ENCODE measurements at places on chromosomes 11 and 22.

DNA sequence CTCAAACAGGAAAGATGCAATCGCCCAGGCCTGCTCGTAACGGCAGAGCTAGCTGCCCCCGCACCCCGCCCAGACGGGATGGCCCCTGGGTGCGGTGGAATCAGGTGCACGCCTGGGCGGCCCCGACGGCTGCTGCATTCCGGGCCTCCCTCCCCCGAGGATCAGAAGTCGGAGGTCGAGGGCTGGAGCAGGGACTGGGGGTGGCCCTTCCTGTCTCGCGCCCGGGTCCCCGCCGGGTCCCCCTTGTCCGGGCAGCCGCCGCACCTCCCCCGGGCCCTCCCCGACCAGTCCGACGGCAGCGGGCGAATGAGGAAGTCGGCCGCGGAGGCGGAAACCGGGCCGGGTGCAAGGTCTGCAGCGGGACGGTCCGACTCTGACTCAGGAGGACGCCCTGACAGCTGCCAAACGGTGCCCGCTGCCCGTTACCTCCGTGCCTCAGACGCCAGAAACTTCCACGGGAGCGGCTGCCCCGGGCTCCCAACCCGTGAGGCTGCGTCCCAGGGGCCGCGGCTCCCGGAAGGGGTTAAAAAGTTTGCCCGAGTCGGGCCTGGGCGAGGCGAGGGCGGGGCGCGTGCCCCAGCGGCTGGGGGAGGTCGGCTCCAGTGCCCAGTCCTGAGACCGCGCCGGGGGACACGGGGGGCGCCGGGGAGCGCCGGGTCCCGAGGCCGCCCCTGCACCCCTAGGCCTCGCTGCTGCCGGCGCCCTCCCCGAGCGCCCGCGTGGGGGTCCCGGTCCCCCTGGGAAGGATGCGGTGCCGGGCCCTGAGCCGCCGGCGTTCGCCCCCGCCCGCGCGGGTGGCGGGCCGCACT lies 663 bp downstream of the MYH9 start:
- DNase-seq, result no peak

- DNase-seq, result no peak
These were observed 7.2 kb upstream of the UCP3 start for GRCh38 chr11:74015919-74016684.

DNA sequence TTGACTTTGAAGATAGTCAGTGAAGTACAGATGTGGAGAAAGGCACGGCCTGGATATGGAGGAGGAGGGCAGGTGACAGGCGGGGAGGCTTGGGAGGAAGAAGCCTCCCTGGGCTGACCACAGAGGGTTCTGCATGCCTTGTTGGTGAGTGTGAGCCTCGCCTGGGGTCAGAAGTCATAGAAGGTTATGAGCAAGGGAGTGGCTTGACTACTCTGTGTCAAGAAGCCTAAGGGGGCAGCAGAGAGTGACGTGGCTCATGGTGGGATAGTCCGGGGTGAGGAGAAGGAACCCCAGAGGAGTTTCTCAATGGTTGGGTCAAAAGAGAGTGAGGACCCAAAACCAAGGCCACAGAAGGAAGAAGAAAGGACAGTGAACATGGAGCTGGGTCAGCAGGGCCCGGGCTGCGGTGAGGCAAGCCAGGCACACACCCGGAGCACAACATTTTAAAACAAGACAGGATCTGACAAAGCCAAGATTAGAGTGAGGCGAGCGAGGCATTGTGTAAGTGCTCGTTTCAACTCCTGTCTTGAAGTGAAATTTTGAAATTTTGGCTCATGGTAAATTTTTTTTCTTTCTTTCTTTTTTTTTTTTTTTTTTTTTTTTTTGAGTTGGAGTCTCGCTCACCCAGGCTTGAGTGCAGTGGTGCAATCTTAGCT lies 31.9 kb downstream of the PDGFB start:
- DNase-seq, result no peak

DNA sequence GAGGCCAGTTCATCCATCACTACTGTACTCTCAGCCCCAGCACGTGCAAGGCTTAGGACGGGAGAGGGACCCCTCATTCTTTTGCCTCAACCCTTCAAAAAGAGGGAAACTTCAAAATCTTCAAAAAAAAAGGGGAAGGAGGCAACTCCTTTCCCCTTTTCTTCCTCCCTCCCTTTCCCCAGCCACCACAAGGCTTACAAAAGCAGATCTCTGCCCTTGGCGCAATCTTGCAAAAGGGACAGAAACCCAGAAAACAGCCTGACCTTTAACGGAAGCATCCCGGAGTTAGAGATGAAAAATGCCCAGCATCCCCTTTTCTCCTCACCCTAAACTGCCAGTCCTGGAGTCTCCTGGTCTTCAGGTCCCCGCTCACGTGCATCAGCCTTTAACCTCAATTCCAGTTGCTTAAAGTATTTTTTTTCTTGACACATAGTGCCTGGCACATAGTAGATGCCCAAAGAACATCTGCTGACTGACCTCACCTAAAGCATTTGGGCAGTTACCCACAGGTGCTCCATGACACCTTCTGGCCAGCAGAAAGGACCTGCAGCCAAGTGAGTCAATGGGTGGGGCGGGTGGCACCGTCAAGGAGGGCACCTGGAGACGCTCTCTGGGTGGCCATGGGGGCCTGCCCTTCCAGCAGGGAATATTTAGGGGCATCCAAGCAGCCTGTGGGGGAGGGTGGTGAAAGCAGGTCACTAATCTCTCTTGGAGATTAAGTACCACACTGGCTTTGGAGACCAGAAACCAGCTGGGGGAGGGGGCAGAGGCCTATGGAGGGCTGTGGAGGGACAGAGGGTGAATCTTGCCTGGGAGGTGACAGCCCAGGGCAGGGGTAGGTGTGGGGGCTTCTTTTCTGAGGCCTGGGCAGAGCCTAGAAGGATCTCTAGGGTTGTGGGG lies 16.3 kb downstream of the NECTIN1 start:
- DNase-seq, result no peak

DNA sequence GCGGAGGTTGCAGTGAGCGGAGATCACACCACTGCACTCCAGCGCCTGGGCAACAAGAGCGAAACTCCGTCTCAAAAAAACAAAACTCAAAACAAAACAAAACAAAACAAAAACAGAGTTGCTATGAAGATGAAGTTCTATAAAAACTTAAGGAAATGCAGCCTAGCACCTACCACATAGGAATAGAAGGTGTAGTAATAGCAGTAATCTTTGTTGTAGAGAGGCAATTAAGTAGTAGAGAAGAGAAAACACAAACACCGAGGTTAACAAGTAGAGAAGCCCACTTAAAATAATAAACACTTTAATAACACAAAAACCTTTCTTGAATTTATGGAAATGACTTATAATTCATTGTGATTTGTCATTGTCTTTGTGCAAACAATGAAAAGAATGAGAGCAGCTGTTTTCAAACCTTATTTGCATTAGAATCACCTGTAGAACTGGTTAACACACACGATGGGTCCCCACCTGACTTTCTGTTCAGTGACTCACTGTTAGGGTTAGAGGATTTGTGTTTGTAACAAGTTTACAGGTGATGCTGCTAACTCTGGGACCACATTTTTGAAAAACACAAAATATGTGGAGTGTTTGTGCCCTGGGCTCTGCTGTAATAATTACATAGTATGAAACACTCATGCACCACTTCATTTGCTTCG lies 43.1 kb downstream of the TYR start:
- no peak for DNase-seq

- DNase-seq, result no peak
These were observed 130.9 kb upstream of the VPREB1 start for GRCh38 chr22:22113701-22114100.

GRCh38 chr11:134752964-134753770 lies 341.1 kb upstream of the B3GAT1 start:
- no peak for DNase-seq

Measured in esophagus squamous epithelium (tissue), 5 donors.